ENCODE measurements at places on chromosomes 2 and 18.

DNA sequence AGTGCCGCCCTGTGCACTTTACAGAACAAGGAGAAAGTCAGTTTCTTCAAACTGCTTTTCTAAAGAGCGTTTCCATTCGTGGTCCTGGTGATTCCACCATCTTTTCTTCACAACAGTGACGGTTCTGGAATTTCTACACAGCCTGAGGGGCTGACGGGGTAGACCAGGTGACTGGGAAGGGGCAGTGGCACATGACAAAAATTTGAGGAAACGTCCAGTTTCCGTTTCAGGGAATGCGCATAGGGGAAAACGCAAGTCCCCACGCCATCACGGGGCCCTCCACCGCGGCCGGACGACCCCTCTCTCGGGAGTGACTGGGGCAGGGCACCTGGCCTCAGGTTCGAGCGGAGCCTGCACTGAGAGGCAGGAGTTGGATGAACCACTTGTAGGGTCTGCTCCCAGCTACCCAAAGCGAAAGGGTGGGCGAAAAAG is 980 bp upstream of the SPTBN1 start:
- peak; percentile 29 for DNase-seq

DNA sequence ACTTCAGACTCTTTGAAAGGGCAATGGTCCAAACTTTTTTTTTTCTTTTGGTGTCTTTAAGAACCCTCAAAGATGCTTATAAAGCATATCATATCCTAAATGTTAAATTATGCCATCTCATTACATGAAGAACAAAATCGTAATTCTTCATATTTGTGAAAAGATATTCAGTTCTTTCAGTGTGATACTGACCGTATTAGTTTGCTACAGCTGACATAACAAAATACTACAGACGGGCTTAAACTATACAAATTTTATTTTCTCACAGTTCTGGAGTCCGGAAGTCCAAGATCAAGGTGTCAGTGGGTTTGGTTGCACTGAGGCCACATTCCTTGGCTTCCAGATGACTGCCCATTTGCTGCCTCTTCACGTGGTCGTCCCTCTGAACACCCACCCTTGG is 1377.2 kb upstream of the ZEB2 start:
- DNase-seq = no peak

- no peak for DNase-seq
Measured at GRCh38 chr2:241733391-241734207, 831 bp upstream of the D2HGDH start.

- no peak for DNase-seq
Measured at GRCh38 chr2:148459377-148459778, 185.2 kb upstream of the EPC2 start.

DNA sequence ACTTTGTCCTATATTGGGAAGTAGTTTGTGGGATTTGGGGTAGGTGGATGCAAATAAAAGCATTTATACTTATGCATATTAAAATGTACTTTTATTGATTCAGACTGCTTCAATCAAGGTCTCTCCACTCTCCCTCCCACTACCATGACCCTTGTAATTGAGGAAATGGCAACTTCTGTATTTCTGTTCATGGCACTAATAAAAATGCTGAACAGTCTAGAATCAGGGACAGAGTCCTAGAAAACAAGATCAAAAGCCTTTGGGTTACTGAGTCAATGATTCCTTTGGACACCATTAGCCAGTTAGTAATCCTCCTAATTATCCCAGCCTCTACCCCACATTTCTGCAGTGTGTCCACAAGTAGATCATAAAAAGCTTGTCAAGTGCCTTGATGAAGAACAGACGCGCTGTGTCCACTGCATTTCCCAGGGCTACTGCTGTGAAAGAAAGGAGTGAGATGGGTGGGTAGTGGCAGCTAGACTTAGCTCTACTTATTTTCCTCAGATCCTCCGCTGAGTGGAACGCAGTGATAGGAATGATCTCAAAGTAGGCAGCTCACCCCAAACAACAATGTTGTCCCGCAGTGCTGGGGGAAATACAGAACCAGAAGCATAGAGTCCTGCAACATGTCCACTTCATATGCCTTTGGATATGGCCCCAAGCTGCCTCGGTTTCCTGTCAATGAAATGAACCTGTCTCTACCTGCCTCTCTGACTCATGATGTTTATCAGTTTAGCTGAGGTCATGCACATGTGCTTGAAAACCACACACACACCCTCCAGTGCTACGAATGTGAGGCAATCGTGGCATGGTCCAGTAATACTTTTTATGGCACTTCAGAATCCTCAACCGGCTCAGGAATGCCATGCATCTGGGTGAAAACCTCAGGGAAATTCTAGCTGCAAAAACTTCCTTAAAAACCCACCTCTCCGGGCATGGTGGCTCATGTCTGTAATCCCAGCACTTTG is 115.5 kb downstream of the COL6A3 start:
- no peak for DNase-seq

- no peak for DNase-seq
Measured at GRCh38 chr2:181306785-181307184, 150.4 kb upstream of the ITGA4 start.

DNA sequence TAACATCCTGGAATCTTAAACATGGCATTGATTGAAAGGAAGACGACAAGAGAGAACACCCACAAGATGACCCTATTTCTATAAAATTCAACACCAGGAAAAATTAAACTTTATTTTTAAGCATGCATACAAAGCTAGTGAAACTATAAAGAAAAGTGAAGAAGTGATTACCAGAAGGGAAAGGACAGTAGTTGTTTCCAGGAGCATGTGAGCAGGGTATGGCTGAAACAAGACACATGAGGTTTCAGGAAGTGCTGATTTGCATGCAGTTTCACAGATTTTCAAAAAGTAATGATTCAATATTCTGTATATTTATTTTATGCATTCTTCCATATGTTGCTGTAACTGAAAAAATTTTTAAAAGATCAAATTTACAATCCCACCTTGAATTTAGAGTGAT is 24.6 kb upstream of the DAW1 start:
- DNase-seq = no peak

DNA sequence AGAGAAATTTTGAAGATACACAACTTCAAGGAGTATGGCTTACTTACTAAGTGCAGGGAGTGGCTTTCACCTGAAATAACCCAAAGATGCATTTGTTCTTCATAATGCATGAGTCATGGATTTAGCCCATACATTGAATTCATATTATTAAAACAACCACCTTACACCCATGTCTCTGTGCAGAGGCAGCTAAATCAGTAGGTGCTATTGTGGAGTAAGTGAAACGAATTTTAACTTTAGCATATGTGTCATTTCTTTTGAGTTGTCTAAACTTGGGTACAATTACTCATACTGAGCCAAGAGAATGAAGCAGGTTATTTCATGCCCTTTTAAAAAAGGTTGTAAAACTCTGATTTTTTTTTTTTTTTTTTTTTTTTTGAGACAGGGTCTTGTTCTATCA is 11.0 kb upstream of the ANKRD29 start:
- no peak for DNase-seq

GRCh38 chr2:32739664-32740063 is 111.8 kb downstream of the TTC27 start:
- no peak for DNase-seq

DNA sequence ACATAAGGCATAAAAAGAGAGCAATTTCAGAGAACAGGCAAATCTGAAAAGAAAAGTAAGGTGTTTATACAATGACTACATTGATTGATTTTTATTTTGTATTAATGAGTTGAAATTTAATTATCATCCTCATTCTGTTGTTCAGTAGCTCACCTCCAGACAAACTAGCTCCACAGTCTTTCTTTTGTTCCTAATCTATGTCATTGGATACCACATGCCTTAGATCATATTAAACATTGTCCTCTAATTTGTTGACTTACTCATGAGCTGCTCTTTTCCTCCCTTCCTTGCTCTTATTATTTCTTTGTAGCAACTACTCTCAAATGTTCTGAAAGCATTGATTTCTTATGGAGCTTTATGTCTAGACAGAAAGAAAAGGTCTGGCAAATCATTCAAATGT is 185.5 kb upstream of the ZSWIM2 start:
- DNase-seq = no peak

DNA sequence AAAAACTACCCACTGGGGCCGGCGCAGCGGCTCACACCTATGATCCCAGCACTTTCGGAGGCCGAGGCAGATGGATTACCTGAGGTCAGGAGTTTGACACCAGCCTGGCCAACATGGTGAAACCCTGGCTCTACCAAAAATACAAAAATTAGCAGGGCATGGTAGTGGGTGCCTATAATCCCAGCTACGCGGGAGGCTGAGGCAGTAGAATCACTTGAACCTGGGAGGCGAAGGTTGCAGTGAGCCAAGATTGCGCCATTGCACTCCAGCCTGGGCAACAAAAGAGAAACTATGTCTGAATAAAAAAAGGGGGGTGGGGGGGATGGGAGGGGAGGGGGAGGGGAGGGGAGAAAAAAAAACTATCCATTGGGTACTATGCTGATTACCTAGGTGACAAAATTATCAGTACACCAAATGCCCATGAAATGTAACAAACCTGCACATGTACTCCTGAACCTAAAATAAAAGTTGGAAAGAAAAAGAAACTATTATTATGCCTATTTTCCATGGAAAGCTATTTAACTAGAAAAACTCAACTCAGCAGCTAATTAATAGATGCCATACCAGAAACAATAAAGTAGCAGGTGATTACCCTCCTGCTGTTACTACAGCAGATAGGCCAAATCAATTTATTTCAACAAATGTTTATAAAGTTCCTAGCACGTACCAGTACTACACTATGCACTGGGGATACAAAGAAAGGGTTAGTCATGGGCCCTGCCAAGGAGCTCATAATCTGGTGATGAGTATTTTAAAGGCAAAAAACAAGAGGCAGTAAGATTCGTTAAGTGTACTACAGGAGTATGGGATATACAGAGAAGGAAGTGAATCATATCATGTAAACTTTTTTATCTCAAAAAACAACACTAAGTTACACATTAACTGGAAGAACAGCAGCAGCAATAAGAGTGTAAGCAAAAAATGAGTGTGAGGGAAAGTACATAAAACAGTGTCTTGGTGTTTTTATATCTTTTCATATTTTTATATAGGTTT is 112.8 kb upstream of the SLC39A10 start:
- DNase-seq = no peak

- no peak for DNase-seq
Measured at GRCh38 chr2:11068856-11069526, 86.3 kb upstream of the SLC66A3 start.

DNA sequence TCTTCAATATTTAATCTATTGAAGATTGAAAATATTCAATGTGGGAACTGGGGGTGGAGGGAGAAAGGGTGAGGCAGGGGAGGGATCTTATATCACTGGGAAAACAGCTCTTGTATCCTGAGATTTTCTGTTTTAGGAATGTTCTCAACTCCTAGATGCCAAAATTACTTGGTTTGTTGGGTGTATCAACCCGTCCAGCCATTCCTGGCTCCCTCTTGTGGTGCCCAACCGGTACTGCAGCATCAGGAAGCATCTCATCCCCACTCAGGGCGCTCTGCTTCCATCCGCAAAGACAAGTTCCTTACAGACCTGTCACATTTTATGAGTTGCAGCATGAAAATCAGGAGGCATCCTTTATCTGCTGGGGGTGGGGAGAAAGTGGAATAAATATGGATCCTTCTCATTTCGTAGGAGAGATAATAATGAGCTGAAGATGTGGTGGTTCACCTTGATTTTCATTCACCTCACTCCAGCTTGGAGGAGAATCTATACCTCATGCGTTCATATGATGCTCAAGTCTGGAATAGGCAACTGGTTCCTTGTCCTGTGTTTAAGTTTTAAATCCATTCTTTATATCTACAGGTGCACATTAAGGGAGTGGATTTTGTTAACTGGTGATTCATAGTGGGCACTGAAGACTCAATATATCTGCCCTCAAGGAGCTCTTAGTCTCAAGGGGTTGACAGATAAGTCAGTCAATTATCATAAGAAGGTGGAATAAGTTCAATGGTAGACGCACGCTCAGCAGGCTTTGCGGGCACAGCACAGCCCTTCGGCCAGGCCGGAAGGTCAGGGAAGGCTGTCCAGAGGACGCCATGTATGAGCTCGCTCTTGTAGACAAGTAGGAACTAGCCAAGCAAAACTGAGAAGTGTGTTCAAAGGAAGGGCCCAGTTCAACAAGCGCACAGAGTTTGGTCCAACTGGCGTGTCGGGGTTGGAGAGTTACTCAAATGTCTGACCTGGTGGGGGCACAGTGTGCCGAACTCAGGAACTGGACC is 127.3 kb downstream of the RNF144A start:
- DNase-seq = peak; percentile 60
